ENCODE measurements at places on chromosomes 2 and 18.

DNA sequence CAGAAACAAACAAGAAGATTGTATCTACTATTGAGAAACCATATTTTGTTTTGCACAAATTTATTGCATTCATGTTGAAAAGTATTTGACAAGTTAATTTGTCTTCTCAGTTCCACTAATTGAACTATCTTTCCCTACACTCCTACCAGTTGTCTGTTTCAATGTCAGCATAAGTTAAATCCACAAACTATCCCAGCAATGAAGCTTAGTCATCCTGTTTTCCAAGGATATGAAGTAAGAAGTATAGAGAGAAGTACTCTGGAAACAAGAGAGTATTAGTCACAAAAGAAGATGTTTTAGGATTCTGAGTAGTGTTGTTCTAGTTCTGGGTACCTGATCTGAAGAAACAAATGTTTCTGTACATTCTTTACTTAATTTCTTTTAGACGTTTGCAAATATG is 261.6 kb upstream of the ZNF804A start:
- no peak for DNase-seq

DNA sequence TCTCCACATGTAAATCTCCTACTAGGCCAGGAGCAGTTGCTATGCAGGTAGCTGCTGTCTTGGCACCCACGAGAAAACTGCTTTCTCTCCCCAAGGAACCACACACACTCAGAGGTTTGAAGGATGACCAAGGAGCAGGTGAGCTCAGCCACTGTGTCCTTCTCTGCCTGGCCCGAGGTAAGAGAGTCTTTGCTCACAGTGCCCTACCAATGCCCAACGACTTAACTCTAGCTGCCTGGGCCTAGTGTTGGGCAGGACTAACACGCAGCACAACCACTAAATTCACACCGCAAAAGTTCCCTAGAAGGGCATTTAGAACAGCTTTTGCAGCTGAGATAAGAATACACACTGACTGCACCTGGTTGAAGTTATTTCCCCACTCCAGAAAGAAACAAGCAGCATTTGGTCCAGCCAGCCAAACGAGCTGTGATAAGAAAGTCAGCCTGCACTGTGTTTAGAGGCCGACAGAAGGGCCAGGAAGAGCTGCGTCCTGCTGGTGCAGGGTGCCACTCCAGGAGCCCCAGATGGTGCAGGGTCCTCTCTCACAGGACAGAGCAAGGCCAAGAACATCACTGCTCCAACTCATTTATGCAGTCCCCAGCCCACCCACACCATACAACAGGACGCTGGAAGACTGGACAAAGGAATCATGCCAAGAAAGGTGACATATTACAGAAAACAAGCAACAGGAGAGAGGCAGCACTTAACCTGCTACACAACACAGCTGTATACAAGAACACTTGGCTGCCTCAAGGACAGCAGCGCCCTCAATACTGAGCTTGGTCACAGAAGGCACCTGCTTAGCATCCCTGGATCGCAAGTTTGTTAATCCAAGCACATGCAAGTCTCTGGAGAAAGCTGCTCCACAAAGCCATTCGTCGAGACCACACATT is 12.5 kb downstream of the HDLBP start:
- no peak for DNase-seq

GRCh38 chr2:3434654-3435053 is 55.2 kb downstream of the TRAPPC12 start:
- no peak for DNase-seq

GRCh38 chr2:1730015-1730927 is 14.0 kb downstream of the PXDN start:
- DNase-seq = no peak

DNA sequence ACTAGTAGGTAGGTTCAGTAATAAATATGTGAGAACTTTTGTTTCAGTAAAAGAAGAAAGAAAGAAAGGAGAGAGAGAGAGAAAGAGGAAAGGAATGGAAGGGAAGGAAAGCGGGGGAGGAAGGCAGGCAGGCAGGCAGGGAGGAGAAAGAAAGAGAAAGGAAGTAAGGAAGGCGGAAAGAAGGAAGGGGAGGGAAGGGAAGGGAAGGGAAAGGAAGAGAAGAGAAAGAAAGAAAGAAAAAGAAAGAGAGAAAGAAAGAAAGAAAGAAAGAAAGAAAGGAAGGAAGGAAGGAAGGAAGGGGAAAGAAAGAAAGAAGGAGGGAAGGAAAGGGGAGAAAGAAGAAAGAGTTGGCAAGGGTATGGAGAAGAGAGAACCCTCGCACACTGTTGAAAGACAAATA is 67.6 kb downstream of the CD226 start:
- no peak for DNase-seq

Measured in putamen (tissue), 1 donor.